NCI-H1694 (cell line): ENCODE measurements at places on chromosomes 3 and 15.

DNA sequence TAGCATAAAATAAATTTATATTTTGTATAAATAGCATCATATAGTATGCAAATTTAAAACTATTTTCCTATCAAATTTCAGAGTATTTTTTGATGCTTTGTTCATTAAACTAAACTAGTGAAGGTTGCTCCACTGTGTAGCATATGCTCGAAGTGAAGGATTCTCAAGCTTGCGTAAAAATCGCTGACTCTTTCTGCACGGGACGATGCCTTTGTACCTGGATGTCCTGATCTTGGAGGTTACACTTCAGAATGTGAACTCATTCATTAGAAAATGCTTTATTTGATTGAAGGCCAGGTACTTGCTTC is 305.0 kb downstream of the WDR72 start:
- DNase-seq = no peak

DNA sequence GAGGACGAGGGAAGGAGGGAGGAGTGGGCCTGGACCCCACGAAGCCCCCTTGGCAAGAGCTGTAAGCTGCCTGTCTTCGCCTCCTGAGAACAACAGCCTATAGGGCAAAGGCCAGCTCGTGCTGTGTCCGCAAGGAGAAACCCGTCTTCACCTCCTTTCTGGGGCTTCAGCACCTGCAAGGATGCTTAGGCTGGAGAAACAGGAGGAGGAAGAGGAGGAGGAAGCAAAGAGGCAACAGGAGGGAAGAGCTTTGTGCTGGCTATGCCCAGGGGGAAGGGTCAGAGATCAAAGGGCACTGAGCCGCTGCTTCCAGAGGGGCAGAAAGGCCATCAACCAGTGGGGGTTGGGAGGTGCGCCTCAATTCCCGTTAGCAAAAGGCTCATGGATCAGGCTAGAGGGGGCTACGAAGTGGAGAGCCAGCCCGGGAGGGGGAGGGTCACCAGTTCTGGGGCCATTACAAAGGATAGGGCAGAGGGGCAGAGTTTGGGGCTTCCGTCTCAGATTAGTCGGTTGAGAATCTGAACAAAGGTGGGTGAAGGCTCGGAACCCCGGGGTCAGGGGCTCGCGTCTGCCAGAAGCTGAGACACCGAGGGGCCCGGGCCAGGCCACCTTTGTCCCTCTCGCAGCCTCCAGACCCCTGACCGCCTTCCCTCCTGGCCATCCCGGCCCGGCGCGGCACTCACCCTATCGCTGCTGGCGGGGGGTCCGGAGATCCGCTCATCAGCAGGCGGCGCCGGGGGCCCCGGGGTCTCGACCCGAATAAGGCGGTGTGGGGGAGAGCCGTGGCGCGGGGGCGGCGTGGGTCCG is 792 bp downstream of the SHF start:
- DNase-seq = no peak

GRCh38 chr3:127590282-127590592 is 296 bp downstream of the TPRA1 start:
- no peak for DNase-seq

- no peak for DNase-seq
These were observed 742 bp downstream of the PLA2G4F start for GRCh38 chr15:42155546-42156242.

DNA sequence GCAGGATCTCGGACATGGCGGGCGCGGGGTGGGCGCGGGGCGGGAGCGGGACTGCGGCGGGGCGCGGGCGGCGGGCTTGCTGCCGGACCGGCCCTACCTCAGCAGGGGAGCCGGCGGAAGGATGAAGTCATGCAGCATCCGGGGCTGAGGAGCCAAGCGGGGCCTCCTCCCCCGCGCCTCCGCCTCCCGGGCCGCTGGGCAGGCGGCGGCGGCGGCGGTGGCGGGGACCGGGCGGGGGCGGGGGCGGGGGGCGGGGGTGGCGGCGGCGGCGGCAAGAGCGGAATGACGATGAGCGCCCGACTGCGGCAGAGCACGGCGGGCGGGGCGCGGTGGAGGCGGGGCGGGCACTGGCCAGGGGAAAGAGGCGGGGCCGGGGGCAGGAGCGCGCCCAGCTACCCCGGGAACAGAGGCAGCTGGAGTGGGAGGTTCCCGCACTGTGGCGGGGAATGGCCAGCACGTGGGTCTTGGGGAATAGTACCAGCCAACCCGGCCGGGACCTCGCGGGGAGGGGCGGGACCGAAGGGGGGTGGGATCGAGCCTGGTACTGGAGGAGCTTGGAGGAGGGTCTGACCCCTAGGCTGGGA is at the start of gene CAMK2N2:
TSS of gene CAMK2N2 (minus strand) at position 284 of the 584 bp plus-strand sequence. CDS start at position 16, 268 bp downstream.
- peak; percentile 90 for DNase-seq

GRCh38 chr3:126431103-126431534 is 36.4 kb downstream of the CFAP100 start:
- no peak for DNase-seq

DNA sequence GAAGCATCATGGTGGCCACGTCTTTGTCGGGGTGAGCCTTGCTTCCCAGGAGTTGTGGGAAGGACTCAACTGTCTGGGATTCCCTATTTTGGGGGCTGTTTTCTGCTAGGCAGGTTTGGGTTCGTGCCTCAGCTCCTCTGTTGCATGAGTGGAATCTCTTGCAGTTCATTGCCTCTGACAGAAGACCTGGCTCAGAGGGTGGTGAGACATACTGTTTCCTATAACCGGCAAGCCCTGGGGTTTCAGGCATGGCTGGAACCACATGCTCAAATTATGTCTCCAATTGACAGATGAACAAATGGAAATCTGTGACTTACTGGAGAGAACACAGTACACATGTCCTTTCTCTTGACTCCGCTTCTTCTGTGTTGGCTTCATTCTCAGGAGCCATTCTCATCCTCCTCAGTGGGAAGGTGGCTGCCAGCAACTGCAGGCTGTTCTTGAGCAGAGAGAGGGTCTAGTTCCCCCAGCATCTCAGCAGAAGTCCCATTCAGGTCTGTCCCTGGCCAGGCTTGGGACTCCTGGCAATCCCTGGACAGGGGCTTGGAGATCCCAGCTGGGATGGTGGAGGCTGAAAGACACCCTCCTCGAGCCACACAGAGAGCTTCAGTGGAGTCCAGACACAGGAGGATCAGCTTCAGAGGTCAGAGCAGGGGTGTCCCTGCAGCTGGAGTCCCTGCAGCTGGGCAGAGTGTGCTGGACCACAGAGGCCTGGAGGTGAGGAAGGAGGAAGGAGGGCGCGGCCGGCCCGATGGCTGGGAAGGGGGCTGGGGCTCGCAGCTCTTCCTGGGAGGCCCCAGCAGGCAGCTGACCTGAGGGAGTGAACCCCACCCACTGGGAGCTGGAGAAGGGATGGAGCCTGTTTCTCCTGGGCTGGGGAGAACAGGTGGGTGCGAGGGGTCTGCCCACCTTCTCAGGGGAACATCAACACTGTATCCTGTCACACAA is 97.6 kb downstream of the LSM3 start:
- DNase-seq = peak; percentile 13

DNA sequence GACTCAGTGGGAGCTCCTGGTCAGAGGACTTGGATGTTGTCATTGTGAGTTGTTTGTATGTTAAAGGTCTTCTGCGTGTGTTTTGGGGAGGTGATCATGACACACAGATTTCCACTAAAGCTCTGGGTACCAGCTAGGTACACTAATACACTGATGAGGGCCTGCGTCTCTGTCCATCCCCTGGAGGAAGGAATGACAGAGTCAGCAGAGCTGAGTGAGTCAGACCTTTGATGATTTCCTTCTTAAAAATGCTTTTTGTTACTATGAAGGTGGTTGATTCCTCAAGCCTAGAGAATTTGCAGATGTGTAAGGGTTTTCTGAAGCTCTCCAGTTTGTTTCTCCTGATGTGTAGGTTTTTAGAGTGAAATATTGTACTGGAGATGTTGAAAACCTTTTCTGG is 424.1 kb upstream of the TPM1 start:
- no peak for DNase-seq

DNA sequence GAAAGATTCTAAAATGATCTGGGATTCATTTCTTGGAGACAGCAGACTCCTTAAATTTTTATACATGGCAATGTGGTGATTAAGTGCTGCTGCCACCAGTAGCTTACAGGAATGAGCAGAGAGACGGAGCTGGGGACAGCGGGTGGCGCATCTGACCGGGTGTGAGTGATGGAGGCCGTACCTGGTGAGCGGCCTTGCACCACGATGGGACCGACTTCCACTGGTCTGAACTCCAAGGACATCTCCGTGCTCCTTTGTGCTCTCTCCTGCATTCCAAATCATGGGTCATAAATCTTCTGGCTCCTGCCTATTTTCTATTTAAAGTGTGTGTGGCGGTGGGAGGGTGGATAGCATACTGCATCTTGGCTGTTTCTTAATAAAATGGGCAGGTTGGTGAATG is 262.6 kb downstream of the ABHD5 start:
- DNase-seq = no peak

DNA sequence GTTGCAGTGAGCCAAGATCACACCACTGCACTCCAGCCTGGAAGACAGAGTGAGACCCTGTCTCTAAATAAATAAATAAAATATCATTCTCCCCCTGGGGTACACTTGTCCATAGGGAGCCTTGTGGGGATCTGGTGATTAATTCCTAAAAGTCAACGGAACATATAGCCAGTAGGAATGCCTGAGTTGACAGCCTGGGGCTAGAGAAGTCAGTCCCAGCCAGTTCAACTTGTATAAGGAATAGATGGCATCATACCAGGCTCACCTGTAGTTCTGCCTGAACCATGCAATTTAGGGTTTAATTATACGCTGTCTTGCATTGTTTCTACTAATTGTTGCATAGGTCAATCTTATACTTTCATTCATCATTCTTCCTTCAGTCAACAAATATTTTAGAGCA is 5.9 kb upstream of the BOC start:
- no peak for DNase-seq

- no peak for DNase-seq
These were observed 67.1 kb downstream of the DLG1 start for GRCh38 chr3:197231321-197231720.

DNA sequence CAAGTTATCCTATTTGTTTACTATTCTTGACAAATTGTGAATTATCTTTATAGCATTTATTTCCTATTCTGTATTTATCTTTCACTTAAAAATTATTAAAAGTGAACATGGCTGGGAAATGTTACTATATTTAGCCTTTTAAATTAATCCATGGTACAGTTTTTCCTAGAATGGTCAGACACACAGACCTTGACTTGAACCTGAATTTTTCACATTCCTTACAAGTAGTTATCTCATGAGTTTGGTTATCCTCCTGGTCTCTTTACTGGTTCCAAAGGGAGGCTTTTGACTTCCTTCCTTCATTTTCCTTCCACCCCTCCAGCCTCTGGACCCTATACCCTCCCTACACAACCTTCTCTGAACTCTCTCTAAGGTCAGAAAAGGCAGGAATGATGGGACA is 280.6 kb downstream of the SATB1 start:
- no peak for DNase-seq

DNA sequence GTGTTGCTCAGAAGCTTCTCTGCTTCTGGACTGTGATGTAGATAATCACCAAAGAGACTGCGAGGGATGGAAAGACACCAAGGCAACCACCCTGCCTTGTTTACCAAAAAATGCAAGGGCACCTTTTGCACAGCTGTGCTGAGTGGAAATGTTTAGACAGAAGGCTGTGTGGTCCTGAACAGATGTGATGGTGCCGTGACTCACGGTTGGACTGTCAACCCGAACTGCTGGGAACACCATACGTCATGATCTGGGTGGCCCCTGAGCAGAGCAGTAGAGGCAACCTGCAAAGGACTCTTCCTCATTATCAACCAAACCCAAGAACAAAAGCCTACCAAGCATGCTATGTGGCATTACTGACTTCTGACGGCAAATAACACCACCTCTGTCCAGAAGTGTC is 61.3 kb upstream of the LPP start:
- no peak for DNase-seq

- no peak for DNase-seq
These were observed 126.3 kb downstream of the DMXL2 start for GRCh38 chr15:51496246-51496645.

GRCh38 chr3:59609657-59610348 is 560.0 kb upstream of the CFAP20DC start:
- peak; percentile 38 for DNase-seq

DNA sequence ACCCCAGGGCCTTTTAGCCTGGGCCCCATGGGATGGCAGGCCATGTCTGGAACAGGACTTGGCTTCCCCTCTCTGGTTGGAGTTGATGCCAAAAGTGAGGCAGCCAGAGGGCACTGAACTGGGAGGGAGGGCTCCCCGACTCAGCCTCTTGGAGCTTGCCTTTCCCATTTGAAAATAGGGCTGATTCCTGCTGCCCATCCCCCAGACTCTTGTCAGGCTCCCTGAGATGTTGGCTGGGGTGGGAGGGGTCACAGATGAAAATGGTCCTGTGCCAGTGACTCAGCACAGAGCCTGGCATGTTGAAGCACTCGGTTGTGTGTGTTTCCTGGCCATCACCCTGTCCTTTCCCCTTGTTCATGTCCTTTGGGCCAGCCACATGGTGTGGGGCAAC is 6.6 kb downstream of the PPCDC start:
- DNase-seq = no peak

GRCh38 chr3:364287-364686 is 167.7 kb downstream of the CHL1 start:
- DNase-seq = no peak

GRCh38 chr3:173275740-173276139 is 121.8 kb upstream of the NLGN1 start:
- DNase-seq = no peak

- DNase-seq = peak; percentile 28
These were observed 37.1 kb upstream of the ARNT2 start for GRCh38 chr15:80367094-80367493.

GRCh38 chr3:64837986-64838735 is 150.4 kb upstream of the ADAMTS9 start:
- DNase-seq = no peak

DNA sequence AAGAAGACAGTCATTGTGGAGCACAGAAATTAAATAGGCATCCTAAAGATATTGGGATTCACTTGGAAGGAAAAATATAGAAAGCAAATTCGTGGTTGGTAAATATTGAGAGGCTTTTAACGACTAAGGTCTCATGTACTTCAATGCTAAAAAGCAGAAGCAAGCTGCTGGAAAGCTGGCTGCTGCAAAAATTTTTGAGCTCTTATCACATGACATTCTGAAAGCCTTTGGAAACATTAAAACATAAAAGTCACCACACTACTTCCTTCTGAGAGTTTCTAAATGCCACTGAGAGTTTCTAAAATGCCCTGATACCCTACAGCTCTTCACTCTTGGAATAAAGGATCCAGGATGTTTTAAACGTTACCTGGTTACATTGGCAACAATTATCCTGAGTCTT is 39.0 kb upstream of the CBLB start:
- no peak for DNase-seq

DNA sequence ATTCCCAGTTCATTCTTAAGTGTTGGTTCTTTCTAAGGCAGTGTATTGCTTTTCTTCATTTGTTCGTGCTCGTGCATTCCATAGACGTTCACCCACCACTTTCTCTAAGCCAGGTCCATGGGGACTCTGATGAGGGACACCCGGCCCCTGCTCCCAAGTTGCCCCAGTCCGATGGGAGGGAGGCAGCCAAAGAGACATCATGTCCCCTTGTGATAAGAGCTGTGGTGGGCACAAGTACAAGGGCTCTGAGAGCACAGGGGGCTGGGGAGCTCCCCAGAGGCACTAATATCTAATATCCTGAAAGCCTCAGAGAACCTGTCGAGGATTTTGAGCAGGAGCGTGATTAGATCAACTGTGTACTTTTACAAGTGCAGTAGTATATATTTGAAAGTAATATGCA is 6.3 kb downstream of the SPSB4 start:
- no peak for DNase-seq
